Colonic mucosa (tissue), 4 donors: ENCODE measurements at places on chromosomes 3 and 15. TPM values are rescaled to one million over a fixed set of nuclear protein-coding genes. Genes with fewer than 3 reads are reported as not detected.

DNA sequence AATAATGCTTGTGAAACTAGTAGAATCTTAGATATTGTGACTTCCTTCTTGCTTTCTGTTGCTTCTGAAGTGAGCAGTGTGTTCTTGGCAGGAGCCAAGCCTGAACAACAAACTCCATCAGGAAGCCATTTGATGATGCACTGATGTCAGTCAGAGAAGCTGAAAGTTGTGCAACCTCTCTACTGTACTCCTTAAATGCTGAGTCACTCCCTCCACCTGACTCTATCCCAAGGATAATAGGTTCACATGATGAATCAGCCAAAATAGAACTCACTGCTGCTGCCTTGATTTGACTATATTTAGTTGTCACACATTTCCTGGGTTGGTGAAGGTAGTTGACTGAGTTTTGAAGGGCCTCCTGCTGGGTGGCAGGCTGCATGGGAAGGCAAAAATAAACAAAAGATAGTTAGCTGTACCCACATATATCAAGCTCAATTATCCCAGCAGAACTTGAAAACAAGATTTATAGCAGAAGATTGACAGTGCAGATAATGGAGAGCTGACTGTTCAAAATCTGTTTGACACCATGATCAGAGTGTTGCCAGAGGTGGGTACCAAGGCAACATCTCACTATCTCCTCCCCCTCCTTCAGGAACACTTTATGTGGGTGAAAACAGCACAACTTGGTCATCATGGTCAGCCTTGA is 328.4 kb upstream of the DPH6 start:
- no peaks in the 10 kb centered on the region for H3K4me1 ChIP-seq
- no peak for DNase-seq

DNA sequence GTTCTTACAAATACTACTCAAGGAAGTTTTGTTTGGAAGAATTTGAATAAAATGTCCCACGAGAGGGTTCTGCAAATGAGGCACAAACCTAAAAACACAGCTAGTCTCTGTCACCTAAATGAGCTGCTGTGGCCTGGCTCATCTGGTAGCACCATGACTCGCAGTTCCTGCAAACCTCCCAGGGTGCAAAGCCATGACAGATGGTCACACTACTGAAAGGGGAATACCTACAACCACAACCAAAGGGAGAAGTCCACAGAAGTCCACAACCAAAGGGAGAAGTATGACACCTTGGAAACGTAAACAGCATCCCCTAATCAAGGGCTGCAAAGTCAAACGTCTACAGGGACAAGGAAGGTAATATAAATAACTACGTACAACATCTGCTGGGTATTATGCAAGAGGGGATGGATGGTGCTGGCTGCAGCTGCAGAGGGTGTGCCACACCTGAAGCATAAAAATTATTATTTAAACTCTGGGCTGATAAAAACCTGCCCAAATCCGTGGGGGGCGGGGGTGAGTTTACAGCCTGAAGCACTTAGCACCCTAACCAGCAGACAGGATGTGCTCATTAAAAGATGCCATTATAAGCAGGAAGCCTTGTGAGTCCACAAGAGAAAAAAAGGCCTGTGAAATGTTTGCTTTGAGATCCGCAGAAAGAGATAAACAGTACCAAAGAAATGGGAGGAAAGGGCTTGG is 184.0 kb downstream of the MAGI1 start:
- H3K27ac ChIP-seq = peak overlapping the region; percentile 17
- H3K4me1 ChIP-seq = no peaks in the 10 kb centered on the region
- no peak overlapping the region for H3K4me3 ChIP-seq
- DNase-seq = peak; percentile 72

DNA sequence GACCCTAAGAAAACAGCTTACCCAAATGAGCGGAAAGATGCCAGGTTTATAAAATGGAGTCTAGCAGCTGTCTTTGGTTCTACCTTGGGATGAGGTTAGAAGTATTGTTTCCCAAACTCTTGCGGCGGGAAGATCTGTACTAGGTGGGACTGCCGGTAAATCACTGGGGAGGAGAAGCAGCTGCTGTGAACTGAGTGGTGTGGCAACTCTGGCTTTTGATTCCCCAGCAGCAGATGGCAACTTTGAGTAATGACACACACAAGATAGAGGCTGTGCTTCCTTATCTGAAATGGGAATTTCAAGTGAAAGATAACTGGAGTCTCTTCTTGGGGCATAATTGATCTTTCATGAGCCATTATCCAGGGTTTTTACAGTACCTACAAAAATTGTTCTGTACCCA is 184.9 kb downstream of the ATG7 start:
- no peaks in the 10 kb centered on the region for H3K4me1 ChIP-seq
- H3K27me3 ChIP-seq = no peaks in the 10 kb centered on the region
- H3K27ac ChIP-seq = no peak overlapping the region
- no peak overlapping the region for H3K4me3 ChIP-seq
- no peak for DNase-seq

DNA sequence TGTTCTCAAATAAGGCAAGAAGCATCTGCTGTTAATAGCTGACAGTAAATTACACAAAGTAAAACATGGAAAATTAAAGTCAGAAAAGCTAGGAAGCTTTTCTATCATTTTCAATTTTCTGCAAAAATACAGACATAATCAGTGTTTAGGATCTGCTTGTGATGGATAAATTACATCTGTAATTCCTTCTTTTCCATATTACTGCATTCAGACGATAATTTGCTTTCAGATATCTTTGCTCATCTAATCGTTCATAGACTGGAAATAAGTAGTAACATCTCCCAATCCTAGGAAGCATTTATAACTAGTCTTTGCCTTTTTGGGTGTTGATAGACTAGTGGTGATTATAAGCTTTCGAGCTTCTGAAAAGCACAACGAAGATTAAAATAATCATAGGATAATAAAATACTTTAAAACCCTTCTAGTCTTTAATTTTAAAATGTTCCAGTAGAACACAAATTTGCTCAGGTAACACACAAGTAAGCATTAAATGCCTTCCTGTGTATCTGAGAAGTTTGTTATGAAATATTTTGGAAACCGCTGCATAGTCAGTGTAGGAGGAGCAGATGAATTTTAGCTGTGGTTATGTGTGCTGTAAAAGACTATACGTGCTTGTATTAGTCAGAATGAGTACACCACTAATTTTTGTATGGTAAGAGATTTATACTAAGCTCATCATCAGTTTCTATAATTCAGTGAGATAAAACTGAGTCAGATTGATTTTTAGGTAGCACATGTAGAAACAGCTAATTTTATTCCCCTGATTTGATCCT is 41.0 kb downstream of the MBNL1 start:
- H3K4me3 ChIP-seq = no peak overlapping the region
- peak overlapping the region; percentile 78 for H3K27ac ChIP-seq

- no peaks in the 10 kb centered on the region for H3K4me1 ChIP-seq
- H3K4me3 ChIP-seq = no peak overlapping the region
- DNase-seq = peak; percentile 85
- H3K36me3 ChIP-seq = no peaks in the 10 kb centered on the region
- H3K27ac ChIP-seq = no peak overlapping the region
Measured at GRCh38 chr3:186614597-186615483, 2.0 kb downstream of the AHSG start.

GRCh38 chr3:134879990-134880389 is 84.9 kb downstream of the EPHB1 start:
- no peak overlapping the region for H3K27ac ChIP-seq
- no peak overlapping the region for H3K4me3 ChIP-seq
- H3K36me3 ChIP-seq = no peaks in the 10 kb centered on the region
- DNase-seq = no peak

DNA sequence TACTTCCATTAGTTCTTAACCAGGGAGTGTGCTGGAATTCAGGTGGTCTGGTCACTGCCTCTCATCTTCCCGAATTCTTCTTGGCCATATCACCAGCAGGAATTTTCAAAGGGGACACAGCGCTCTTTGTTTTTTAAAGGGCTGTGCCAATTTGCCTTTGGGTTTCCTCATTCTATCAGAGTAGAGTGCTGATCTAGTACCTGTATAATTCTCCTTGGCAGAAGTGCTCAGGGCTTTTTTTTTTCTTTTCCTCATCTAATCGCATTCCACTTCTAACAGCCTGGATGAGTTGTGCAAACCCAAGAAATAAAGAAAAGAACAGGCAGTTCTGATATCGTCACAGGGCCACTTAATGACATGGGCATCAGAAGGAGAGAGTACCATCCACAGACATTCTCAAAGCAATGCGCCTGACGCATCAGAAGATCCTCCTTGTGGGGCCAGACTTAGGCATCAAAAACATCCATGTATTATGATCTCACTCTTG is 121.0 kb downstream of the ASB7 start:
- H3K4me1 ChIP-seq = no peaks in the 10 kb centered on the region
- H3K27ac ChIP-seq = no peak overlapping the region
- no peak overlapping the region for H3K4me3 ChIP-seq
- no peaks in the 10 kb centered on the region for H3K36me3 ChIP-seq

DNA sequence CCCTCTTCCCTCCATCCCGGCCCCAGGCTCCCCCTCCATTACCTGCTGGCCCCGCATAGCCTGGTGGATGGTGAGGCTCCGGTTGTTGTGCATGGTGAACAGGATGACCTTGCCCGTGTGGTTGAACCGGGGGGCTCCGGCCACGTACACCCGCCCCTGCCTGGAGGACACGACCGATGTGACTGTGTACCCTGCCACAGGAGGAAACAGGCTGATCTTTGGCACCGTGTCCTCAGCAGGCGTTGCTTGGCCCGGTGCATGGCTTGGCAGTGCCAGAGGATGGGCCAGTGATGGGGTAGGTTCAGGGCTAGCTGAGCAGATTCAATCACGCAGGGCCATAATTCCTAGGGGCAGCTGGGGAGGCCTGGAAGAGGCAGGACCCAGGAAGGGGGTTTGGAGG is 58.1 kb downstream of the FEM1B start:
- no peaks in the 10 kb centered on the region for H3K36me3 ChIP-seq
- no peak overlapping the region for H3K27ac ChIP-seq
- no peaks in the 10 kb centered on the region for H3K27me3 ChIP-seq
- no peak overlapping the region for H3K4me3 ChIP-seq
- no peak for DNase-seq
- no peaks in the 10 kb centered on the region for H3K4me1 ChIP-seq

GRCh38 chr3:32195995-32196540 is 42.4 kb upstream of the CMTM8 start:
- H3K36me3 ChIP-seq = no peaks in the 10 kb centered on the region
- H3K4me3 ChIP-seq = no peak overlapping the region
- DNase-seq = no peak
- no peak overlapping the region for H3K27ac ChIP-seq

GRCh38 chr3:44342176-44342790 is 3.7 kb downstream of the TCAIM start:
- no peaks in the 10 kb centered on the region for H3K36me3 ChIP-seq
- H3K27me3 ChIP-seq = no peaks in the 10 kb centered on the region

DNA sequence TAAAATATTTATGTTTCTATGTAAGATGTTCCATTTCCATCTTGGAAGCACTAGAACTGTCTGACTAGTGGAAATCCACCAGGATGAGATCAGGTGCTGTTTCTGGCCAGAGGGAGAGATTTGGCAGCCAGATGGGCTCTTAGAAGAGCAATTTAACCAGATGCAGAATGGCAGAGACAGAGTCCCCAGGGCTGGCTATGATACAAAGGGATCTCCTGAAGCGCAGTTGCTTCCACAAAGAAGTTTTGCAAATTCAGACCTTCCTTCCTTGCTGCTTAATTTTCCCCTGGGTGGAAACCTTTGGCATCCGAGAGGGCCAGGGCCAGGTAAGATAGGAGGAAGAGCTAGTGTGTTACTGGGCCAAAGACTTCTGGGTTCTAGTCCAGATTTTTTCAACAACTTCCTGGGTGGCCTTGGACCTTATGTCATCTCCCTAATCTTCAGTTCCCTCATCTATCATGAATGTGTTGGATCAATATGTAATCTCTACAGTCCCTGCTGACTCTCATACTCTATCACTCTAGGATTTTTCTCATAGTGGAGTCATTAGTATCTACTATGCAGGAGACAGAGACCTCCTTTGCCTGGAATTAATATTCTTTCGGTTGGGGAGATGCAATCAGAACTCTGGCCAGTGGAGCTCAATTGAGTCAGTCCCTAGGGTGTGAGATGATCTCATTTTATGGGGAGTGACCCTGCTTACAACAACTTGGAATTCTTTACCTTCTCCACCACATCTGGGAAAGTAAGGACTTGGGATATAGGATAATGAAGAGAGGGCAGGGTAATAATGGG is 41.1 kb upstream of the NDUFB4 start:
- H3K4me3 ChIP-seq = no peak overlapping the region
- DNase-seq = no peak
- H3K4me1 ChIP-seq = peaks cover 3% of the 10 kb centered on the region
- H3K36me3 ChIP-seq = no peaks in the 10 kb centered on the region

- H3K4me1 ChIP-seq = no peaks in the 10 kb centered on the region
- H3K27ac ChIP-seq = no peak overlapping the region
- H3K4me3 ChIP-seq = no peak overlapping the region
- H3K27me3 ChIP-seq = no peaks in the 10 kb centered on the region
Measured at GRCh38 chr3:192011137-192011536, 550.2 kb downstream of the PYDC2 start.

GRCh38 chr3:175150812-175151401 is 291.8 kb downstream of the NAALADL2 start:
- H3K4me3 ChIP-seq = no peak overlapping the region
- peak; percentile 35 for DNase-seq
- no peaks in the 10 kb centered on the region for H3K36me3 ChIP-seq
- no peaks in the 10 kb centered on the region for H3K27me3 ChIP-seq
- no peaks in the 10 kb centered on the region for H3K4me1 ChIP-seq

DNA sequence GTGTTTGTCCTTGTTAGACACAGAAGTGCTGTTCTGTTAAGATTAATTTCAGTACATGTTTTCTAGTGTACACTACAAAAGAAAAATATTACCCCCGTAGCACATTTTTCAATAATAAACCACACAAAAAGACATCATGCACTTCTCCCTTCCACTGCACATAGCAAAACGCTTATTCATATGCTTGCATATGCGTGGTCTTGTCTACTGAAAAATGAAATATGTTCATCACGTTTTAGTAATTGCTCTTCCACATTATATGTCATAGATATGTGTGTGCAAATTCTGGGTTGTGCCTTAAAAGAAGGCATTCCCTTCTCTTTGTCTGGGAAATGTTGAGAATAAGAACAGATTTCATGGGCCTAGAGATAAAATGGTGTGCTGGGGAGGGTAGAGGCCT is 353.9 kb downstream of the NSUN3 start:
- no peak for DNase-seq
- H3K36me3 ChIP-seq = no peaks in the 10 kb centered on the region
- H3K4me1 ChIP-seq = no peaks in the 10 kb centered on the region
- no peak overlapping the region for H3K4me3 ChIP-seq

C3orf49 gene
- not detected for total RNA-seq

KIAA1143 gene
- total RNA-seq = 24.3 TPM

WNT5A gene
- total RNA-seq = 3.9 TPM

ALDH1A2 gene
- 2.5 TPM for total RNA-seq

RAB6B gene
- total RNA-seq = 5.6 TPM

ERICH6 gene
- not detected for total RNA-seq

HTR3E gene
- total RNA-seq = 0.13 TPM

IL17RB gene
- 18.6 TPM for total RNA-seq

SOX14 gene
- total RNA-seq = not detected

CPNE9 gene
- not detected for total RNA-seq

PDZRN3 gene
- total RNA-seq = 13.6 TPM

TFRC gene
- 282 TPM for total RNA-seq

DLL4 gene
- total RNA-seq = 18.5 TPM

VILL gene
- 155 TPM for total RNA-seq
